Right renal cortex interstitium (tissue), 3 donors: ENCODE measurements at places on chromosomes 16 and 17.

DNA sequence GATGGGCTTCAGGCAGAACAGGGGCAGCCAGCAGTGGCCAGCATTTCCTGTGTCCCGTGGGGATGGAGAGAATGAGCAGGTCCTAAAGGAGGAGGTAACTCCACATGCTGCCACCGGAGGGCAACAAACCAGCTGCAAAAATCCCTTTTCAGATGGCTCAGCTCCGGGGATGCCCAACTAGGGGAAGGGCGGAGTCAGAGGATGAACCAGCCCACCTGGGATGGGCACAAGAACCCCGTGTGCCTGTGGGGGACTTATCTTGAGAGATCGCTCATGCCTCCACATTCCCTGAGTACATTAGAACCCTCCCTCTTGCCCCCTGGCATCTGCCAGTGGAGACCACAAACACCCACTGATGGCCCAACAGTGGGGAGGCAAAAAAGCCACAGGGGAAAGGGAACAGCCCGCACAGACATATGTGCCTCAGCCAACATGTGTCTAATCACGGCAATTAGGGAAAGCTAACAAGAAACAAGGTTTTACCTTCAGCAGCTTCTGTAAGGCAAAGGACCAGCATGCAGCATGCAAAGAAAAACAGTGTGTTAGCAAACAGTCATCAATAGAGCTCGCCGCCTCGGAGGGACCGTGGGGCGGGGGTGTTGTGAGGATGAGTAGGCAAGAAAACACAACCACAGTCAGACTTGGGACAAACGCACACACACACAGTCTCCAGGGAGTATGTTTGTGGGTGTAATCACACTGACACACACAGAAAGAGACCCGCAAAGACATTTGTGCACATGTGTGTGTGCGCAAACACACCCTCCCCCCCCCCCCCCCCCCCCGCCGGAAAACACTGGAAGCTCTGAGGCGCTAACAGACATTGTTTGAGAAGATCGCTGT is 64.0 kb downstream of the MYO18A start:
- DNase-seq: no peak

DNA sequence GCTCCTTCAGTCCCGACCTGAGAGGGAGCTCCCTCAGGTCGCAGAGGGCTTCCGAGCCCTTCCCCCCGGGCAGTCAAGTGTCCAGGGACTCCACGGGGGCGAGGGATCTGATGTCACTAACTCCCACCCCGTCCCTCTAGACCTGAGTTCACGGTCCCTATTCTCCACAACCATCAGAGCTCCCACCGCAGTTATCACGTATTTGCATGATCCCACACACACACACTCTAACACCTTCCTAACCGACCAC is 3.7 kb upstream of the PER1 start:
- no peak for DNase-seq

GRCh38 chr16:56277075-56277474 is 85.8 kb downstream of the GNAO1 start:
- DNase-seq: no peak

DNA sequence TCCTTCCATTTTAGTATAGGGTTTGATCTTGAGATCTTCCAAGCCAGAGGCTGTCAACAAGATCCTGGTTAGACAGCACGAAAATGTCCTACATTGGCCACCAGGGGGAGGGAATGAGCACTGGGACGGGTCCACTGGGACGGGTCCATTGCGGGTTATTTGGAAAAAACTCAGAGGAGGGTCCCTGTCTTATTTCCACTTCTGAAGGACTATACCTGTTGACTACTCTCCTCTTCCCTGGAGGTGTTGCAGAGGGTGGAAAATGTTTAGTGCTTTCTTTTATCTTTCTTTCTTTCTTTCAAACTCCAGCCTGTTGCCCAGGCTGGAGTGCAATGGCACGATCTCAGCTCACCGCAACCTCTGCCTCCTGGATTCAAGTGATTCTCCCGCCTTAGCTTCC is 2.5 kb downstream of the TTLL6 start:
- no peak for DNase-seq

GRCh38 chr16:11996433-11997330 is 20.1 kb downstream of the SNX29 start:
- no peak for DNase-seq
